Non-pigmented ciliary epithelial cell (primary cell): ENCODE measurements at places on chromosomes 1 and 21.

DNA sequence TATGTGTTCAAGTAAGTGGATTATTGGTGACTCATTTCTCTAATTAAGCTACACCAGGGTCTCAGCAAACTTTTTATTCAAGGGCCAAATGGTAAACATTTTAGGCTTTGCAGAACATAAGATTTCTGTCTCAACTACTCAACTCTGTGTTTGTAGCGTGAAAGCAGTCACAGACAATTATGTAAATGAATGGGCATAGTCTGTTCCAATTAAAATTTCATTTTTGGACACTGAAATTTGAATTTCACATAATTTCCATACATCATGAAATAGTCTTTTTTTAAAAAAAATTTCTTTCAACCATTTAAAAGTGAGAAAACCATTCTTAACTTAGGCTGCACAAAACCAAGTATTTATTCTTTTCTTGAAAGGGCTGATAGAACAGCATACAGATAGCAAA lies 50.1 kb downstream of the IL23R start:
- DNase-seq: no peak

- DNase-seq: no peak
Measured at GRCh38 chr21:35969281-35969680, 91.0 kb downstream of the SETD4 start.

DNA sequence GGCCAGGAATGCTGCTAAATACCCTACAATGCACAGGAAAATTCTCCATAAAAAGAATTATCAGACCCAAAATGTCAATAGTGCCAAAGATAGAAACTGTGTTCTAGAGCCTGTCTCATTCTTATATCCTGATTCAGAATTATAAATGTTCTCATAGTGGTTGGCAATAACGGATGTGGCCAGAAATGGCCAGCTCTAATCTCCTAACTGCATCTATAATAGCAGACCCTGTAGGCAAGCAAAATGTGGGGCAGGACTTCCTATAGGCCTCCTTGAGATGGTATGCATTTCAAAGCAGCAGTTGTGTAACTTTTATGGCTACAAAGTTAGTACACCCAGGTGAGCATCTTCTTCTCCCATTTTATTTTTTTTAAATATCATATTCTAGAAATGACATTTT lies 95.9 kb upstream of the SGIP1 start:
- no peak for DNase-seq

DNA sequence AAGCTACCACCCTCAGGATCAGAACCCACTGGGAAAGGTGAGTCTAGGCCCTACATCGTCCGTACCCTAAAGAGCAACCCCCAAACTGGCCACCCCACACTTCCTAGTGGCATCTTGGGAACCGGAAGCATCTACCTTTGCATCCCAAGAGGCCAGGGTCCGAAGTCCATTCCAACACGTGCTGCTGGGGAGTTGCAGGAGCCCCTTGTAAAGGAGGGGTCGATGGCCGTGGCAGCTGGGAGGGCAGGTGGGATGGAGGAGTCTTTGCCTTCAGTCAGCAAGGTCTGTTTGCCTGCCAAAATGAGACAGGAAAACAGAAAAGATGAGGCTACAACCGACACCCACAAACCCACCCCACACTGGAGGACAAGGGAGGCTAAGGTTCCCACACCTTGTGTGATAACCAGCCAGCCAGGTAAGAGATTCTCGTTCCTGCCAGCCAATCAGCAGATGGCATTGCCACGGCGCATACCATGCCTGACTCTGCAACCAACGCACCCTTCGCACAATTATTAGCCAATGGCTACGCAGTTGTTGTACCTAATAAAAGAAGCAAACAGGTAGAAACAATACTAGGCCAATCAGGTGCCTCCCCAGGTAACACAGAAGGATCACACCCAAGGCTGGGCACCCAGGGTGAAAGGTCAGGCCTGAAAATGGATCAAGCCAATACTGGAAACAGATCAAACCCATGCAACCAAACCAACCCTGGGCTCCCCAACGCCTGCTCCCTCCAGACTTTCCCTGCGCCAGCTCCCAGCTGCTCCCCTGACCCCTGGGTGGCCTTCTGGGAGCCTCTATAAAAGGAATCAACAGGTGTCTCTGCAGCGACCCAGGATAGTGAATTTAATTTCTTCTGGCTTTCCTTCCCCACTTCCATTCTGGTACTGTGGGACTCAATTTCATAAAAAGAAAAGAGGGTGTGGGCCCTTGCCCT lies 35.6 kb downstream of the CASZ1 start:
- no peak for DNase-seq

DNA sequence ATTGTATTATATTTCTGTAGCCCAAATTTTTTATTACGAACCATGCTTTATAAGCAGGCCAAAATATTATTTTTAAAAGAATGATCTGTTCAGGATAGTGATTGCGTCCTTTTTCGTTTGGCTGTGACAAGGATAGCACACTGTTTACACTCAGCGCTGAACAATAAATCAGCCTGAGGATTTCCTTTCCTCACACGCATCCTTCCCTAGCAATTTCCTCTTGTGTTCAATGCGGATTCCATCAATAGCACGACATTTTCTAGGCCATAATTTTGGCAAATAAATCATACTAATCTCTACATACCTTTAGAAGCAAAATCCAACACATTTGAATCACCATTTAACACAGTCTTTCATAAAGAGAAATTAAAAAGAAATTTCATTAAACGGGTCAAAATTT lies 1.6 kb upstream of the VAV3 start:
- no peak for DNase-seq

DNA sequence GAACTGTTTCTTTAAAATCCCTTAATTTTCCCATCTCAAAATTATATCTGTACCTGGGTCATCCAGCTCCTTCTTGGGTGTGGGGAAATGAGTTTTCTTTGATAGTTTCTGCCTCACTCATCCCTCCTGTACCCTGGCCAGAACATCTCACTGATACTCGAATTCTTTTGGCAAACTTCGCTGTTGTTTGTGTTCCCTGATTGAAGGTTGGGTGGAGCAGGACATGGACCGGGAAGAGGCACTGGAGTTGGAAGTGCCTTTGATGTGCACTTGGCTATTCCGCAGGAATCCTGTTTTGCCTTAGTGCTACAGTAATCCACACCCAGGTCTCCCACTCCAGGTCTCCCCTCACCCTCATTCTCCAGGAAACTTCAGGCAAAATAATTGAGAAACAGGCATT lies 11.2 kb downstream of the MINDY1 start:
- no peak for DNase-seq

GRCh38 chr1:174114788-174115448 lies 44.4 kb upstream of the RABGAP1L start:
- DNase-seq: peak; percentile 10

- DNase-seq: no peak
Measured at GRCh38 chr21:41231060-41231459, 63.1 kb downstream of the BACE2 start.

DNA sequence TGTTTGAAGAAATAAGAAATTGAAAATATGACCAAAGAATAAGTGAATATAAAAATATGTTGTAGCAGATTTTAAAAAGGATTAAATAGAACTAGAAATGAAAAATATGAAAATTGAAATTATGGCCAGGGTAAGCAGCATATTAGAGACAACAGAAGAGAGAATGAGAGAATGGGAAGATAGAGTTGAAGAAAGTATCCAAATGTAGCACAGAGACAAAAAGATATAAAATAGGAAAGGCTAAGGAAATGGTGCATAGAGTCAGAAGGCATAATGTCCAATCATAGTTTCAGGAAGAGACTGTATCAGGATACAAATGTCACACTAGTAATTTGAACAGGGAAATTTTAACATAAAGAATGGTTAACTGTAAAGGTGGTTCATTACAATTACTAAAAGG lies 29.5 kb downstream of the AZIN2 start:
- DNase-seq: no peak

GRCh38 chr1:25564777-25565574 lies 21.6 kb downstream of the LDLRAP1 start:
- no peak for DNase-seq

DNA sequence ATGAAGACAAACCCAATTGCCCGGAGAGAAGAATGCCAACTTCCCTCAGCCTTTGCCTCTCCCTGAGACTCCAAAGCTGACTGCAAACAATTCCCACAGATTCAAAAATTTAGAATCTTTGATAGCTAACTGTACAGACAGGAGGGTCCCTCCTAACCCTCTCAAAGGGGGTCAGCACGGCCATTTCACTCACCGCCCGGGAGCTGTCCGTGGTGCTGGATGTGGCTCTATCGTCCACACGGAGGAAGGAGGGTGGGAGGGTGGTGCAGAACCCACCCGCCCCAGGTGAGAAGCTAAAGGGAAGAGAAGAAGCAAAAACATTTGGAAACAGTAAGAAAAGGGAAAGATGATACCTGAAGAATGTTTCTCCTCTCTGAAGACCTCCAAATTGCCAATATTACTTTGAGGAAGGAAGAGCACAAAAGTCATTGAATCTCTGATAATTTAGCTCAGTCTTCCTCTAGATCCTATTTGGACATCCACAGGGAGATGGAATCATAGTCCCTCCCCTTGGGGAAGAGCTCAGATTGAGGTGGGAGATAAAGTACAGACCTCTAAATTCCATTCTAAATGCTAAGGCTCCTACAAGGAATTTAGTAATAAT lies 45.6 kb downstream of the RHBG start:
- no peak for DNase-seq
